Neural progenitor cell (in vitro differentiated cells): ENCODE measurements at places on chromosomes 4 and X. TPM values are rescaled to one million over a fixed set of nuclear protein-coding genes. Genes with fewer than 3 reads are reported as not detected.

Gene XAGE1A
- not detected in 2 replicates for total RNA-seq

Gene SMARCA5
- 114 and 176 TPM in 2 replicates for total RNA-seq

Gene KIT
- total RNA-seq, result 4.2 and 4.6 TPM in 2 replicates

Gene LAP3
- total RNA-seq, result 48.3 and 58.3 TPM in 2 replicates

Gene TMEM31
- 0.46 TPM in 1 of 2 replicates, not detected in the other for total RNA-seq

Gene MAGEC2
- not detected in 2 replicates for total RNA-seq

Gene CHRDL1
- 15.0 and 15.5 TPM in 2 replicates for total RNA-seq

Gene ARHGAP6
- 1.1 and 1.2 TPM in 2 replicates for total RNA-seq

Gene TRIM2
- total RNA-seq, result 87.6 and 90.2 TPM in 2 replicates

Gene HAND2
- total RNA-seq, result 0.09 TPM in 1 of 2 replicates, not detected in the other

Gene PLP1
- total RNA-seq, result 106 and 107 TPM in 2 replicates

Gene MTTP
- 1.1 and 4.4 TPM in 2 replicates for total RNA-seq

Gene NEXMIF
- 1.1 and 2.8 TPM in 2 replicates for total RNA-seq

Gene RGN
- 0.62 and 0.92 TPM in 2 replicates for total RNA-seq
